ENCODE measurements at places on chromosomes 2 and 18.

DNA sequence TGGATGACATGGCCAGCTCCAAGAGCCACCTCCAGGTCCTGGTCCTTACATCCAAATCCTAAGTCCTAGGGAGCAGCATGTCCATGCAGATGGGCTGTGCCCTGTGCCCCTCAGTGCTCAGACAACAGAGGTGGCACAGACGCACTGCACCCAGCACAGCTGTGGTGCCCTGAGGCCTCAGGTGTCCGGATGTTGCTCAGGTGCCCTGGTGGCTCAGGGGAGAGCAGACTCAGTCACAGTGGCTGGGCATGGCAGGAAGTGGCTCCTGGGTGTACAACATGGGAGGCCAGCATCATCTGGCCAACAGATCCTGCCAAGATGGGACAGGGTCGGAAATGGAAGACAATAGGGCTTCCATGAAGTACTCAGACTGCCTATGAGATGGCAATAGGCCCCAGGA is 50.1 kb downstream of the TIMM21 start:
- DNase-seq, result no peak

DNA sequence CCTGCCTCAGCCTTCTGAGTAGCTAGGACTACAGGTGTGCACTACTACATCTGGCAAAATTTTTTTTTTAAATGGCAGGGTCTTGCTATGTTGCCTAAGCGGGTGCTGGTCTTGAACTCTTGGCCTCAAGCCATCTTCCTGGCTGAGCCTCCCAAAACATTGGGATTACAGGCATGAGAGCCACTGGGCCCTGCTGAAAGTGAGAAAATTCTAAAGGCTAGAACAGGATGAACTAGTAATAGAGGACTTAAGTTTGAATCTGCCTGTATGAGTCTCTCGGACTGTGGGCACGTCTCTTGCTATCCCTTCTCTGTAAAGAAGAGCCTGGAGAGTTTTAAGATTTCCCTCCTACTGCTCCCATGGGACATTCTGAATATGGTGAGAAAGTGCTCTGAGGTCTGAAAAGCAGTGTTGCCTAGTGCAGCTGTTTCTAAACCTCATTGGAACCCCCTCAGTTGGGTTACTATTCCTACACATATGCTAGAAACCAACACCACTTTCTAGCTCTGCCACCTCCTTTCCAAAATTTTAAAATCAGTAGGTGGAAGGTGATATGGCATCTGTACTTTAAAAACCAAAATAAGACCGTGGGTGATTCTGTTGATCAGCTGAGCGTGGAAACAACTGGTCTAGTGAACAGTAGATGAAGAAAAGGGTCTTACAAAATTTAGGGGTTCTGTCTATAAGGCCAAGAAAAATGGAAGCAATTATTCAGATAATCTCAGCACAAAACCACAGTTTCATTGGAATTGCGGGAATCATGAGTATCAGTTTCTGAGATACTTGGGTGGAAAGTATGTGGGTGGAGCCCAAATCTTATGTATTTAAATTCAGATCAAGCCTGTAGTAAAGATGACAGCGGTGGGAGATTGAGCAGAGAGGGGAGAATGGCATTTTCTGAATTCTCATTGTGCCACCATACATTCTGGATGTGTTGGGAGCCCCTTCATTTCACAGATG is 259.8 kb upstream of the CXCR4 start:
- DNase-seq, result no peak

- DNase-seq, result no peak
Measured at GRCh38 chr2:11566383-11566782, 32.5 kb downstream of the GREB1 start.

GRCh38 chr2:183123959-183124221 is 353 bp upstream of the NUP35 start:
- no peak for DNase-seq

GRCh38 chr2:201139836-201140604 is 24.1 kb downstream of the CFLAR start:
- no peak for DNase-seq

DNA sequence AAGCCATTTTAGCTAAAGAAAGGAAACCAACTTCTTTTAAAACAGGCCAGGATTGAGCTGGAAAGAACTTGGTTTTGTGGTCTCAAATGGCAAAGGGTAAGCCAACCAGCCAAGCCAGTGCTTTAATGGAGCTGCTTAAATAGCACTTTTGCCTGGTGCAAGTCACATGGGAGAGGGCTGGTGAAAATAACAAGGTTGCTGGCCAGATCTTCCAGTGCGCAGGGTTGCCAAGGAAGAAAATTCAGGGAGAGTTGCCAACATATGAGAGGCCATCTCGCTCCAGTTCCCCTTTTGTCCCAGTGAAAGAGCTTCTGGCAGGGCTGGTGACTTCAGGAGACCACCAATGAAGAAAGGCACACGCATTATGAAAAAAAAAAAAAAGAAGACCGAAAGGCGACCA is 57.3 kb downstream of the IRS1 start:
- no peak for DNase-seq

- no peak for DNase-seq
Measured at GRCh38 chr2:17282826-17283225, 235.4 kb downstream of the RAD51AP2 start.

GRCh38 chr2:117644403-117644802 is 170.1 kb upstream of the DDX18 start:
- DNase-seq, result no peak

GRCh38 chr2:134711692-134712091 is 7.1 kb downstream of the TMEM163 start:
- DNase-seq, result no peak

- DNase-seq, result no peak
Measured at GRCh38 chr2:69945941-69946340, 15.5 kb downstream of the ASPRV1 start.

GRCh38 chr2:22282220-22282619 is 1102.8 kb upstream of the KLHL29 start:
- DNase-seq, result no peak

GRCh38 chr2:96808176-96808837 is 7.8 kb upstream of the CNNM3 start:
- DNase-seq, result no peak

GRCh38 chr18:40921845-40922629 is 1033.0 kb upstream of the PIK3C3 start:
- DNase-seq, result no peak

DNA sequence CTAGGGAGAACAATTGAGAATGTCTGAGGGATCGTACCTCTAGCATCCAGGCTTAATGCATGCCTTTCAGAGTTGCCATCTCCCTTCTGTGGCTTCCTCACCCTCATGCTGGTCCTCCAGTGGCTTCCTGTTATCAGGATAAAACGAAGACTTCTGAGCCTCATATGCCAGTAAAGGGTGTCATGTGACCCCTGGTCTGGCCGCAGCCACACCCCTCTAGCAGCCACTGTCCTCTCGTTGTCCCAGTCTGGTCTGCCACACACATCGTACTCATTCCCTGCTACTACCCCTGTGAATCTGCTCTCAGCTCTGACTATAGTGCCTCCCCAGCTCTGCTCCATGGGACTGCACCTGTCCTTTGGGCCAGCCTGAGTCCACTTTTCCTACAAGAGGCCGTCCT is 62.6 kb upstream of the TMEM177 start:
- DNase-seq, result no peak

- DNase-seq, result no peak
Measured at GRCh38 chr2:173326806-173327205, 27.9 kb upstream of the CDCA7 start.

DNA sequence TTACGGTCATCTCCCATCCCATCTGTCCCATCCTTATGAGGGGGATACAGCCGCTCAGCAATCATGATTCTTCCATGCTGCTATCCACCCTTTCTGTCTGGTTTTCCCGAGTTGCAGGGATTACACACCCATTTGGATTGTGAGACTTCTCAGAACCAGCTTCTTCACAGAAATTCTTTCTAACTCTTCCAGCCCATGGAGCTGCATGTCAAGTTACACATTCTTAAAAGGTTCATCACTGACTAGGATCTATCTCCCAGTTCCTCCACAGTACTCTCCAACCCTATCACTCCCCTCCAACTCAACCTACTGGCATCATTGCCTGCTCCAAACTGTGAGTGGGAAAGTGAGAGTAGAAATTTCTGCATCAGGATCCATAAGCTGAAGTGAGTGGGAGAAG is 558.2 kb upstream of the TNP1 start:
- peak; percentile 15 for DNase-seq

DNA sequence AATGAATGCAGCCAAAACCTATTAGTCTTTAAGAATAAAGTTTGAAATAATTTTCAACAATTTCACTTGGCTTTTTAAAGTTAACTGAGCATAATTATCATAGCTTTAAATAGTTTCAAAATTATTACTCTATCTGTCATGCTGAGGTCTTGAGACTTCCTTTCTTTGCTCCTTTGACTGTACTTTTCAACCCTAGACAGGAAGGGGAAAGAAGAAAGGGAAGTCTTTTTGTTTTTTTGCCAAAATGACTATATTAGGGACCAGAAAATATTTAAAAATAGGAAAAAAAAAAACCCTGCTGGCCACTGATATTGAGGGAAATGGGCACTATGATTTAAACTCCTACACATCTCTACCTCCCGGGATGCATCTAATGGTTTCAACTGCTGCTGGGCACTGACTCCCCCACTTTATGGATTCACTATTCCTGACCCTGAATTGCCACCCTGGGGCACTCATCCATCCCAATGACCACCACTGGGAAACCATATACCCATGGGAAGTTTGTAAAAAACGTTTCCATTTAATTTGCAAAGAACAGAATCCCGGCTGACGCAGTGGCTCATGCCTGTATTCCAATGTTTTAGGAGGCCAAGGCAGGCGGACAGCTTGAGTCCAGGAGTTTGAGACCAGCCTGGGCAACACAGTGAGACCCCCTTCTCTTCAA is 50.5 kb downstream of the GAREM1 start:
- DNase-seq, result no peak

- peak; percentile 20 for DNase-seq
Measured at GRCh38 chr18:50644807-50645206, 84.9 kb downstream of the MAPK4 start.

DNA sequence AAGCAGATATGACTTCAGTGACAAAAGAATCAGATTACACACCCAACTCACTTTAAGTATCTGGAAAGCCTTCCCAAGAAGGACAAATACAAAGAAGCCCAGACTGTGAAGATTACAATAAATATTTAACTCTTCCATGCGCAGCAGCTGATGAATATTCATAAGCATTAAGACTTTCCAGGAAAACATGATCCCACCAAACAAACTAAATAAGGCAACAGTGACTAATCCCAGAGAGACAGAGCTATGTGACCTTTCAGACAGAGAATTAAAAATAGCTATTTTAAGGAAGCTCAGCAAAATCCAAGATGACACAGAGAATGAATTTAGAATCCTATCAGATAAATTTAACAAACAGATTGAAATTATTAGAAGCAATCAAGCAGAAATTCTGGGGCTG is 108.2 kb upstream of the UBE2E3 start:
- peak; percentile 13 for DNase-seq

GRCh38 chr2:237492137-237492890 is 5.3 kb downstream of the MLPH start:
- peak; percentile 38 for DNase-seq

DNA sequence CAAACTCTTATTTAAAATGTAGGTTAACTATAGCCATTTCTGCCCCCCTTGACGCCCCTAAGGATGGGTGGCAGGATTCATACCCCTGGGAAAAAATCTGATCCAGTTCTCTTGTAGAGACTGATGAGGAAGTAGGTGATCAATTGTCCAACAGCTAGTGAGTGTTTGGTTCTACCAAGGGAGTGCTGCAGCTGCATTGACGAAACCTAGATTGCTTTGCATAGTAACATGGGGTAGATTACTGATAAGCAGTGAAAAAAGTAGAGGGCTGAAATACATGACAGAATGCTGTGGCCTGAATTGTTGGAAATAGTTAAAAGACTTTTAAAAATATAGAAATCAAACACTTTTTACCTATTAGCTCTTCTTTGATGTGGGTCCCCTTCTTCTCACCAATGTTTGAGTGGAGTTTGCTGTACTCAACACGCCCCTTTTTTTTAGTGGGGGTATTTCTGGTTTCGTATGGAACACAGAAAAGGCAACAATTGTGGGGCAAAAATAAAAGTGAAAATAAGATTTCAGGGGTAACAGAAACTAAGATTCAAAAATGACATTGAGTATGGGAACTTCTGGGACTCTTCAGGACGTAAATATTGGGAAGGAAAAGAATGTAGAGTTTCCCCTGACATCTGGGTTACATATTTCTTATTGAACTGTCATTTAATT is 66.2 kb downstream of the MAIP1 start:
- no peak for DNase-seq

DNA sequence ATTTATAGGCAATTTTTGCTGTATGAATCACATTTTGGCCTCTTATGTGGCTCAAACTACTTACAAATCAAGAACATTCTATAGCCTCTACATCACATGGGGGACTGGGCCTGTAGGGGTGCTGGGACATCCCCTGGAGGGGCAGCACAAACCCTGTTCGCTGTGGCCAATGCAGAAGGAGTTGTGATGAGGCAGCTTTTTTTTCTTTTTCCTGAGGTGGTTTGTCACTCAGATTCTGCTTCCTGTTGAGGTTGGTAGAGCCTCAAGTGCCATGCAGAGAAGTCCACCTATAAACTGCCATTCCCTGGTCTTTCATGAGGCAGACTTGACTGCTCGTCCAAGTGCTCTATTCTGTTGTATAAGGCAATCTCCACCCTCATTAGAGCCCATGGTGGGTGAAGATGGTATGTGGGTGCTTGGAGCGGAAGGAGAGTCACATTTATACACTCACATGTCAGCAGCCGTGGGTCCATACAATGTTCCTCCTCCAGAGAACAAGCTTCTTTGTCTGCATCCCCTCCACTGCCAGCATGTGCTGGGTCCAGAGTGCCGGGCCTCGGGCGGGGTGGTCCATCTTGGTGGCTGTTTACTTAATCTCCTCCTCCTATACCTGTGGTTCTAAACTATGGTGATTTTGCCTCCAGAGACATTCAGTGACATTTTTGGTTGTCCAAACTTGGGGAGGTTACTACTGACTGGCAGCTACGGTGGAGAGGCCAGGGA is 120.3 kb downstream of the ACOXL start:
- DNase-seq, result no peak

DNA sequence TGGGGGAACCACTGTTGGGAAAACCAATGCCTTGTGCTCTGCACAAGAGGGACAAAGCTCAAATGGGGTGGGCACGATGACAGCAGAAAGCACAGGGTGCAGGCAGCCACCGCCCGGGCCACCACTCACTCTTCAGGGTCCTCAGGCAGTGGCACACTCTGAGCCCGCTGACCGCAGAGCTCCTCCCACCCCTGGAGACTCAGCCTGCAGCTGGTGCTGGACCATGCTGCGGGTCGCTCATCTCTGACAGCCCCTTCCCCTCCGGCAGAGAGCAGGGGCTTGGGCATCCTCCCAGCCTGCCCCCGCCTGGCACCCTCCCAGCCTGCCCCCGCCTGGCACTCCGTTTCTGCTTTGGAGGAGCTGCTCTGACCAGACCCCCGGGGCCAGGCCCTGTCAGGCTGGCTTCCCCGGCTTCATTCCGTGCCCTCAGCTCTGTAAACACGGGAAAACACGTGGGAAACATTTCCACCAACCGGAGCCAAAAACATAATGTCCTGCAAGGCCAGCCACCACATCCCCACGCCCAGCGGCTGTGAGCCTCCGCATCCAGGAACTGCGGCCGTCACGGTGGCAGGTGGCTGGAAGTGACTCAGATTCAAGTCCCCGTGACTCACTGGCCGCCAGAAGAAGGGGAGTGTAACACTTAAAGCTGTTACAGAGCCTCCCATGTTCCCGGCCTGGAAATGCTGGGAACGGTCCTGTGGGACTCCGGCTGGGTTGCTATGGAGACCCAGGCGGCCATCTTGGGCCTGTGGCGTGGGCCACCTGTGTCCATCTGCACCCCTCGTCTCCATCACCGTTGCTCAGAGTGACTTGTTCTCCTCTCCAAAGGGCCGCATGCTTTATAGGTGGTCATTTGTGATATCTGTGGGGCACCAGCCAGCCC is 6.8 kb upstream of the SNED1 start:
- peak; percentile 97 for DNase-seq

All from kidney tubule cell (primary cell).